ENCODE measurements at places on chromosomes 5 and 9. TPM values are rescaled to one million over a fixed set of nuclear protein-coding genes. Genes with fewer than 3 reads are reported as not detected.

Gene WDR70
- 34.1 TPM for total RNA-seq

Gene CACFD1
- total RNA-seq, result 2.4 TPM

Gene PCDHA5
- total RNA-seq, result not detected

Gene PHAX
- total RNA-seq, result 43.0 TPM

Gene SEPTIN8
- total RNA-seq, result 44.8 TPM

Gene NANS
- 109 TPM for total RNA-seq

Gene LHX6
- under 0.01 TPM for total RNA-seq

Gene FCHSD1
- total RNA-seq, result 8.5 TPM

Gene SEMA4D
- 0.12 TPM for total RNA-seq

Gene DOCK2
- 12.5 TPM for total RNA-seq

Gene IGIP
- total RNA-seq, result 5.2 TPM

Gene FAM163B
- 1.2 TPM for total RNA-seq

Gene IL12B
- not detected for total RNA-seq

Gene FAM219A
- 11.2 TPM for total RNA-seq

Gene SLC28A3
- not detected for total RNA-seq

Gene SPAAR
- not detected for total RNA-seq

Gene NIM1K
- total RNA-seq, result 0.88 TPM

Gene SLC6A19
- not detected for total RNA-seq

Gene TAF11L5
- not detected for total RNA-seq

Gene ADAMTS16
- 3.4 TPM for total RNA-seq

Gene ADRA1B
- total RNA-seq, result not detected

Gene PAM
- 196 TPM for total RNA-seq

Gene CCDC171
- total RNA-seq, result 0.68 TPM

Gene SOX30
- not detected for total RNA-seq

Gene ORM2
- not detected for total RNA-seq

Gene SLC6A7
- total RNA-seq, result not detected

Gene TMEM252
- total RNA-seq, result not detected

Gene FAXDC2
- 6.4 TPM for total RNA-seq

Gene CDH6
- 0.12 TPM for total RNA-seq

Gene WDR38
- total RNA-seq, result 0.12 TPM

Gene PTPA
- total RNA-seq, result 75.8 TPM

Gene FCN2
- not detected for total RNA-seq

Gene DRD1
- total RNA-seq, result not detected

Gene MARCOL
- not detected for total RNA-seq

Gene ITGA2
- 28.4 TPM for total RNA-seq

Gene SAXO1
- not detected for total RNA-seq

All from RPMI7951 (cell line).